ENCODE measurements at places on chromosomes 6 and 20. TPM values are rescaled to one million over a fixed set of nuclear protein-coding genes. Genes with fewer than 3 reads are reported as not detected.

- DNase-seq, result peak; percentile 54
These were observed 58.0 kb downstream of the APCDD1L start for GRCh38 chr20:58457083-58457695.

The DPM1 gene
- polyA plus RNA-seq, result 48.6 TPM

DNA sequence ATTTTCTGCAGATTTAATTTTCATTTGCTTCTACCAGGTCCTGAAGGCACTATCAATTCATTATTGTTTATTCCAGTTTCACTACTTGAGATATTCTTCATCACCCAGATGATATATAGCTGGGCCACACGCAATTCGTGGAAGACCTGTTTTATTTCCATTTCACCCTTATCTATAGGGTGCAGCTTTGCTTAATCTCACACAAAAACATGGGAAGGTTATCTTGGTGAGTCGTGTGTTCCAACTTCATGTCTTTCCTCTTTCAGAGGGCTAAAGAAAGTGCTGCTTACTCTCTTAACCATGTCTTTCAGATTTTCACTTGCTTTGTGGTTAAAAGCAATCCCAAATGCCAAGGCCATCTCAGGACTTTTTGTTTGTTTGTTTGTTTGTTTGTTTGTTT lies 194.0 kb downstream of the SOD2 start:
- DNase-seq, result no peak

DNA sequence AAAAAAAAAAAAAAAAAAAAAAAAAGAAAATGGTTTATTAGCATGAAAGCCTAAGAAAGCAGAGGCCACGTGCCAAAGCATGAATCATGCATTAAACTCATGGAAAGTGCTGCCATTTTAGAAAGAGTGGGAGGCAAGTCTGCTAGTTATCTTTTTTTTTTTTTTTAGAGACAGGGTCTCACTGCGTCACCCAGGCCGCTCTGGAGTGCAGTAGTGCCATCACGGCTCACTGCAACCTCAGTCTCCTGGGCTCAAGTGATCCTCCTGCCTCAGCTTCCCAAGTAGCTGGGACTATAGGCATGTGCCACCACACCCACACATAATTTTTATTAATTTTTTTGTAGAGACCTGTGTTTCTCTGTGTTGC lies 5.2 kb downstream of the VWA7 start:
- DNase-seq, result no peak

The TUBB1 gene
- polyA plus RNA-seq, result not detected

The TOMM34 gene
- polyA plus RNA-seq, result 31.8 TPM

The TAAR1 gene
- not detected for polyA plus RNA-seq

DNA sequence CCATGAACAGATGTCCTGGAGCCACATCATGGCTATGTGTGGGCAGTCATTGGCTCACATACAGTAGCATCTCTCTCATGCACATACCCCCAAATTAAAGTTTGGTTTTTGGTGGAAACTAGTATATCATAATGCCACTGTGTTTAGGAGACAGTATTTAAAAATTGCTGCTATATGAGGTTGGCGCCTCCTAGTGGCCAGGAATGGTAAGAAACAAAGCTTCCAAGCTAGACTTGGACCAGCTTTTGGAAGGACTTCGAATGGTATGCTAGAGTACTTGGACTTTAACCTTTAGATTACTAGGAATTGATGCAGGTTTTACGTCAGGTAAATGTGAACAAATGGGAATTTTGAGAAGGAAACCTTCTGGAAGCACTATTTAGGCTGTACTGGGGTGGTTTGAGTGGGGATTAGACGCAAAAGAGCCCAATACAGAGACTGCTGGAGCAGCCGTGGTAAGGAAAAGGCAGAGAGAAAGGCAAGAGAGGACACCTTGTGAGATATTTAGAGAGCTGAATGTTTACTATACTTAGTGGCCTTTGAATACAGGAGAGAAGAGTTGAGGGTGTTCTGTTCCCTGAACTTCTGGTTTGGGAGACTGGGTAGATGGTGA lies 23.8 kb downstream of the PRSS35 start:
- DNase-seq, result no peak

The RBM12 gene
- 91.1 TPM for polyA plus RNA-seq

DNA sequence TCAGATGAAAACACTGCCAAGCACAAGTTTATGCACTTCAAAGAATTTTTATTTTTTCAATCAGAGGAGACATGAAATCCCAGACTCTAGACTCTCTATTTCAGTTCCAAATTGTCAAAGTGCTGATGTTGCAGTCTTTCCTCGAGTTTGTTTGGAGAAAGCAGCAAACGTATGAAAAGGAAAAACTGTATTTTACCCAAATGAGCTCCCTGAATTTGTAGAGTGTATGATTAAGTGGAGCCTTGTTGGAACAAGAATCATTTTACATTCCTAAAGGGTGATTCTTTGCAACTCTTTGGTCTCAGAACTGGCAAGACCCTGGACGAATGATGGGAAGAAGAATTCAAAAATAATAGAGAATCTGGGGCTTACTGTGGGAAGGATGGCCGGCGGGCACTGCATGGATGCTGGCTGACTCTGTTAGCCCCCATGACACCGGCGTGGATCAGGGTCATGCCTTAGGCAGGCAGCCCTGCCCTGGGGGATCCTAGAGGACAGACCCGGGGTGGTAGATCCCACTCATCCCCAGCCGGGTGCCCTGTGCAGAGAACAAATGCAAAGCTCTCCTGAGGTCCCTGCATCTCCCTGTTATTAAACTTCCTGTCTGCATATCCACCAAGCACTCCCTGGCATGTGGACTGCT lies 207.4 kb downstream of the FNDC1 start:
- DNase-seq, result no peak
